ENCODE measurements at places on chromosomes 7 and 10. TPM values are rescaled to one million over a fixed set of nuclear protein-coding genes. Genes with fewer than 3 reads are reported as not detected.

- no peak for DNase-seq
- no peaks in the 10 kb centered on the region for H3K36me3 ChIP-seq
- no peak overlapping the region for H3K4me3 ChIP-seq
Measured at GRCh38 chr10:26524161-26524896, 86.2 kb downstream of the APBB1IP start.

- H3K27ac ChIP-seq: no peak overlapping the region
- H3K4me1 ChIP-seq: no peaks in the 10 kb centered on the region
- no peak for DNase-seq
Measured at GRCh38 chr7:96303105-96303685, 18.7 kb downstream of the SLC25A13 start.

DNA sequence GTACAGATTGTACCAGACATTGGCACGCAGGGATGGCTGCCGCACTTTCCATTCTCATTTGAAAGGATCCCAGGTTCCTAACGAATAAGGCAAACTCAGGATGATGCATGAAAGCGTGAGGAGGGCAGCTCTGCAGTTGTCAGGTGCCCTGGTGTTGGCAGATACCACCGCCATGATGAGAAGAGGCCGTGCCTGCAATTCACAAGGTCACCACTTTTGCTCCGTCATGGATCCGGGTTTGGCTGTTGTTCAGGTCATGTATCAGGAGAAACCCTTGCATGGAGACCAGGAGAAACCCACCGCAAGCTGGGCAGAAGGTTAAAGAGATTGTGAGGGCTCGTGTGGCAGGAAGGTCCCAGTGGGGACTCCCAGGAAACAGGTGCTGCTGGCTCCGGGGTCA is 233.2 kb downstream of the KLF6 start:
- H3K27ac ChIP-seq: no peak overlapping the region
- no peaks in the 10 kb centered on the region for H3K27me3 ChIP-seq
- no peak overlapping the region for H3K4me3 ChIP-seq
- peaks cover 3% of the 10 kb centered on the region for H3K4me1 ChIP-seq
- H3K36me3 ChIP-seq: no peaks in the 10 kb centered on the region

GRCh38 chr7:24978843-24979469 is 1.0 kb downstream of the OSBPL3 start:
- peak overlapping the region; percentile 67 for H3K4me3 ChIP-seq
- peak overlapping the region; percentile 94 for H3K27ac ChIP-seq
- DNase-seq: peak; percentile 55

- H3K4me1 ChIP-seq: no peaks in the 10 kb centered on the region
- H3K27me3 ChIP-seq: no peaks in the 10 kb centered on the region
- no peak for DNase-seq
- no peak overlapping the region for H3K4me3 ChIP-seq
- no peak overlapping the region for H3K27ac ChIP-seq
Measured at GRCh38 chr10:21919117-21919516, 84.4 kb downstream of the DNAJC1 start.

MMP21 gene
- total RNA-seq: not detected

HMX3 gene
- 1.1 TPM for total RNA-seq

PLEKHS1 gene
- total RNA-seq: 42.0 TPM

All from Peyer's patch (tissue), 4 donors.